ENCODE measurements at places on chromosomes 4 and X.
A peak's percentile ranks its signal among the peaks of the same experiment; 100 is the strongest.

DNA sequence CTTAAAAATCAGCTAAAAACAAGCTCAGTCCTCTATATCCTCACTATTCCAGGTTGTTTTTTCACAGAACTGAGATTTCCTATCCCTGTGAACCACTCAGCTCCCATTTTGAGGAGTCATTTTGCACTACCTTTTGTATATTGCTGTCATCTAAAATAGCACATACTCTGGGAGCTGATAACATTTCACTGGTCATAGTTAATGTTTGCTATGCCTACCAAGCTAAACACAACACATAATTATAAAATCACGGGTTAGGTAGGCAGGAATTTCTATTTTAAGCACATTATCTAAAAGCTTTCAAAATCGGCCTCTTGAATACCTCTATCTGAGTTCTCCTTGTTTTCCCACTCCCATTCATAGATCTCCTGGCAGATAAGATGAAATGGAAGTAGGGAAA is 882.0 kb upstream of the INTU start:
- DNase-seq = no peak

GRCh38 chr4:15884666-15885065 is 53.9 kb downstream of the FGFBP1 start:
- no peak for DNase-seq

GRCh38 chrX:66632981-66633380 is 5.9 kb downstream of the EDA2R start:
- DNase-seq = no peak

GRCh38 chr4:11259837-11260236 is 168.9 kb downstream of the HS3ST1 start:
- no peak for DNase-seq

GRCh38 chr4:23369331-23369730 is 520.5 kb downstream of the PPARGC1A start:
- DNase-seq = no peak

DNA sequence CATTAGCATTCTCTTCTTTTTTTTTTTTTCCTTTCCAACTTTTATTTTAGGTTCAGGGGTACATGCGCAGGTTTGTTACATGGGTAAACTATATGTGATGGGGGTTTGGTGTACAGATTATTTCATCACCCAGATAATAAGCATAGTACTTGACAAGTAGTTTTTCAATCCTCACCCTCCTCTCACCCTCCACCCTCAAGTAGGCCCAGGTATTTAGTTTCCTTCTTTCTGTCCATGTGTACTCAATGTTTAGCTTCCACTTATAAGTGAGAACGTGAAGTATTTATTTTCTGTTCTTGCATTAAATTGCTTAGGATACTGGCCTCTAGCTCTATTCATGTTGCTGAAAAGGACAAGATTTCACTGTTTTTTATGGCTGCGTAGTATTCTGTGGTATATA is 140.8 kb upstream of the PGRMC2 start:
- DNase-seq = no peak

DNA sequence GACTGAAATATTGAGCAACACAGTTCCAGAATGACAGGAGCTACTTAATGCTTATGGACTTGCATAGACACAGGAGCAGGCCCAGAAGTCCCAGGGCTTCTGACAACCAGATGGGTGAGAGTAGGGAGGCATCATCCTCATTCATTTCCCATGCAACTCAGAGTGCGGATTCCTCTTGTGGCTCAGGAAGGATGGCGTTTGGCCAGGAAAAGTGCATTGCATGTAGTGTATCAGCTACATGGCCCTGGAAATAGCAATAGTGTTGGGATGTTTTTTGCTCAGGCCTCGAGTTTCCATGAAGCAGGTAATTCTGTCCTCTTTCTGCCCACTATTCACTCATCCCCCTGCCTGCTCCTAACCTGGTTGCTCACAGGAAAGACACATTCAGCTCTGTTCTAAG is 136.6 kb downstream of the PDGFRA start:
- DNase-seq = no peak

- DNase-seq = no peak
Observed at GRCh38 chr4:69823481-69824186, 36.3 kb downstream of the SULT1E1 start.

DNA sequence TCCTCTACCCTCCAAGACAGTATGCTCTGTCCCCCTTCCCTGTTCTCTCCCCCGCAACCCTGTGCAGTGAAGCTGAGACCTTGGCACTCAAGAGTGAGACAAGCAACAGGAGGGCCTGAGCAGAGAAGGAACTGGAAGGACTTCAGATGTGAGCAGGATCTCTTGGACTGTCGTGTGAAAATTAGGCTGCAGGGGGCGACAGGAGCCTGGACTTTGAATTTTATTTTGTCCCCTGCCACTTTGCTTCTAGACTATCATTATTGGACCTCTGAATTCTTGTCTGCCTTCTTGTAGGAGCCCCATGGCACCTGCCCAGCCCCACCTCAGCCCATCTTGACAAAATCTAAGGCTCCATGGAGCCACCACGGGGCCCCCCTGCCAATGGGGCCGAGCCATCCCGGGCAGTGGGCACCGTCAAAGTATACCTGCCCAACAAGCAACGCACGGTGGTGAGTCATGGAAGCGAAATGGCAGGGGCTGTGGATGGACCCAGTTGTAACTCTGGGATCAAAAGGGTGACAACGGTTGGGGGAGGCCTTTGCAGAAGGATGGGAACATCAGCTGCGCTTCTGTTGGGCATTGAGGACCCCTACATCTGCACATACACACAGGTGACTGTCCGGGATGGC is 1.7 kb downstream of the ARAF start:
- peak; percentile 30 for DNase-seq

DNA sequence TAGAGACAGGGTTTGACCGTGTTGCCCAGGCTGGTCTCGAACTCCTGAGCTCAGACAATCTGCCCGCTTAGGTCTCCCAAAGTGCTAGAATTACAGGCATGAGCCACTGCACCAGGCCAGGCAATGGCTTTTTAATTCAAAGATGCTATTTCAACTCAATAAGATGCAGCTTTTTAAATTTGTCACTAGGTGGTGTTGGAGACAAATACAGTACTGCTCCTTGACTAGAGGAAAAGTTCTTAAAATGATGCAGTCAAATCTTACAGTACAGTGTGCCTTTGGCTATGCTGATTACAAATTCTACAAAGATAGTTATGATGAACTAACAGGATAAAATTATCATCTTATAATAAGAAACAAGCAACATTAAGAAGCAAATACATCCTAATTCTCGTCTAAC is 441.1 kb downstream of the KCNIP4 start:
- no peak for DNase-seq

GRCh38 chr4:149029056-149029651 is 586.9 kb upstream of the NR3C2 start:
- no peak for DNase-seq

- DNase-seq = no peak
Observed at GRCh38 chr4:138845054-138845453, 170.5 kb upstream of the NOCT start.

GRCh38 chrX:120315776-120316175 is 4.5 kb upstream of the TMEM255A start:
- DNase-seq = no peak

GRCh38 chrX:67351411-67351810 is 192.4 kb upstream of the AR start:
- DNase-seq = no peak

DNA sequence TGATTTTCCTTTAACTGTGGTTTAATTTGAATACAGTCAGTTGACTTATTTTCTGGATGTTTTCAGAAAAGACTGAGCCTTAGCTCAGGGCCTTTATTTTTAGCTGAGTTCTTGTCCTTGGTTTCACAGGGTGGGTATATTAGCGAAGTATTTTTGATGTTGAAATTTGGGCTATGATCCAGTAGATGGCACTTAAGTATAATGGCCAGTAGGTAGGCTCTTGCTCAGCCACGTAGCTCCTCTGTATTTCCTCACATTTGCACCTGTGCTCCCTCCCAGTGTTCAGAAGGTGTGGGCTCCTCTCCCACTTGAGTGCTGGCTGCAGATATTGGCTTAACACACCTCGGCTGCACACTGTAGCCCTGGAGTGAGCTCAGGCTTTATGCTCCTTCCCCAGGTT is 549.9 kb upstream of the AMOT start:
- no peak for DNase-seq

DNA sequence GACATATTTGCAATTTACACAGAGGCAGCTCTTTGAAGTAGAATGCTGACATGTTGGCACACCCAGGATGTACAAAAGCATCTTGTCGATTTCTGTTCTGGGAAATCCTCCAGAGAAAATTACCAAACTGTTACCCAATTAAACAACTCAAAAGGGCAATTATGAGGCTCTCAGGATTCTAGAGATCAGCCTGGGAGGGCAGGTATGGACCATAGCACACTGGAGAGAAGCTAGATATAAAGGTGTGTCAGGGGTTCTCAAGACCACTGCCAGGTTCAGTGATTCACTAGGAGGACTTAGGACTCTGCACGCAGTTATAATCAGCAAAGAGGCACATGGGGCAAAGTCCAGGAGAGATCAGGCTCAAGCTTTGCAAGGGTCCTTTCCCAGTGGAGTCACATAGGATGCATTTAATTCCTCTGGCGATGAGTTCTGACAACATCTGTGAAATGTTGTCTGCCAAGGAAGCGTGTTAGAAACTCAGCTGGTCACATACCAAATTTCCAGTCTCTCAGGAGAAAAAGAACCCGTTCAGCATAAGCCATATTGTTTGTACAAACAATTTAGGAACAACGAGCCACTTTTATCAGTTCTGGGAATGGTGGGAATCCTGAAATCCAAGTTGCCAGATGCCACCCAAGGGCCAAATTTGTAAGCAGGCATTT is 100.8 kb downstream of the SYTL5 start:
- DNase-seq = no peak

- DNase-seq = peak; percentile 53
Observed at GRCh38 chr4:16227462-16227868, 1.2 kb upstream of the TAPT1 start.

- no peak for DNase-seq
Observed at GRCh38 chrX:108468486-108468885, 28.8 kb downstream of the COL4A5 start.

DNA sequence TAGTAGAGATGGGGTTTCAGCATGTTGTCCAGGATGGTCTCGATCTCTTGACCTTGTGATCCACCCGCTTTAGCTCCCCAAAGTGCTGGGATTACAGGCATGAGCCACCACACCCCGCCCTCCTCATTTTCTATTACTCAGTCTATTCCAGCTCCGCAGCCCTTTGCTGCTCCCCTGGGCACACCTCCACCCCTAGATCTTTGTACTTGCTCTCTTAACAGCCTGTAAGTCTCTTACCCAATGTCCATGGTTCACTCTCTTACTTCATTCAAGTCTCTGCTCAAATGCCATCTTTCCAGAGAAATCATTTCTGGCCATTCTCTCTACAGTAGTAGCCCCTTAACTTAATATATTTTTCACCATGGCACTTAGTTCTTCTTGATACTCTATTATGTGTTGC is 64.7 kb downstream of the LDB2 start:
- no peak for DNase-seq

GRCh38 chr4:8283631-8284121 is 14.1 kb downstream of the HTRA3 start:
- DNase-seq = peak; percentile 26

GRCh38 chrX:42127563-42127962 is 204.2 kb upstream of the CASK start:
- no peak for DNase-seq

- no peak for DNase-seq
Observed at GRCh38 chrX:128078545-128078944, 26.3 kb upstream of the ACTRT1 start.

GRCh38 chr4:2274320-2275043 is 12.6 kb upstream of the MXD4 start:
- no peak for DNase-seq

- DNase-seq = no peak
Observed at GRCh38 chr4:15417233-15417660, 10.6 kb upstream of the C1QTNF7 start.

GRCh38 chr4:1684506-1685234 is 557 bp upstream of the FAM53A start:
- peak; percentile 31 for DNase-seq

- DNase-seq = no peak
Observed at GRCh38 chr4:18021470-18021719, 160 bp downstream of the LCORL start.

GRCh38 chr4:6506616-6507140 is 34.3 kb upstream of the PPP2R2C start:
- no peak for DNase-seq

All from right hindlimb (tissue), 1 donor.